ENCODE measurements at places on chromosomes 2 and 18. TPM values are rescaled to one million over a fixed set of nuclear protein-coding genes. Genes with fewer than 3 reads are reported as not detected.

DNA sequence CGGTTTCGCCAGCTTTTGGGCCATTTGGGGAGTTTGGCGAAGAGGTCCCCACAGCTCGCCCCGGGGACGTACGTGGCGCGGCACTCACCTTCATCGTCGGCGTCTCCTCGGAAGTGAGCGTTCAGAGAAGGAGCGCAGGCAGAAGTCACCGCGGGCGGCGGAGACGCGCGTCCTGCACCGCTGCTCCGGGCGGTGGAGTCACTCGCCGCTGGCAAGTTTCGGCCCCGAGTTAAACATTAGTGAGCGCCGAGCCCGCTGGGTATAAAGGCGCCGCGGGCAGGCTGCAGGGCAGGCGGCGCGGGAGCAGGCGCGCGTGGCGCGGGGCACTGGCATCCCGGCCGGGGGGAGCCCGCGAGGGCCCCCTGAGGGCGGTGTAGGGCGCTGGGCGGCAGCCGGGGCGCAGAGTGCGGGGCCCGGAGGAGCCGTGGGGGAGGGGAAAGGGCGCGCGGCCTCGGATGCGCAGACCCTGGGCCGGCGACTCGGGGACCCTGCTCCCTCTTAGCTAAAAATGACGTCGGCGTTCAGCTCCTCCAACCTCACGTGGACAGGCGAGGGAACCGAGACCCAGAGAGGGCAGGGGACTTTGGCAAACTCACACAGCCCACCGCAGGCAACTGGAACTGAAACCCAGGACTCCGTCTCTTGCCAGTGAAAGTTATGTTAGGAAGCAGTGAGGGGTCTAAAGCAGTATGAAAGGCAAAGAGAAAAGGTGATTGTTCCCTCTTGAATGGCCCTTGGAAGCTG is at the start of gene DPP4:
TSS of gene DPP4 (minus strand) at position 328 of the 744 bp plus-strand sequence. CDS start at position 94, 234 bp downstream.
- H3K4me1 ChIP-seq = no peaks in the 10 kb centered on the region
- no peaks in the 10 kb centered on the region for H3K27me3 ChIP-seq
- no peak for DNase-seq
- no peaks in the 10 kb centered on the region for H3K36me3 ChIP-seq

DNA sequence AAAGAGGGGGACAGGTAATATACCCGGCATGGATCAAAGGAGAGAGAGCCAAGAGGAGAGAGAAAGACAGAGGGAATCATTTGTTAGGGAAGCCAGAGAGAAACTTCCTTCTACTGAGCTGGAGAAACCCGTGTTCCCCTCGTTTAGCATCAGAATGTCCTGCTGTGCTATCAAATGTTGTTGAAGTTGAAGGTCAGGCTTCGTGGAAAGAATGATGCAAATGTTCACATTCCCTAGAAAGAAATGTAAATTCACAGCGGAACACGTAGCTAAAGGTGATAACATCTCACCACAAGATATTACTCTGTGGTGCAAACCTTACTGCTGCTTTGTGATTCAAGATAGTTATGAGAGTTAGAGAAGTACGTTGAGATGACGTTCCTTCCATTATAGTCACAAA is 258.1 kb downstream of the LNPK start:
- no peak for DNase-seq
- H3K27me3 ChIP-seq = no peaks in the 10 kb centered on the region
- H3K27ac ChIP-seq = no peak overlapping the region
- no peaks in the 10 kb centered on the region for H3K4me1 ChIP-seq
- H3K4me3 ChIP-seq = no peak overlapping the region

The TBR1 gene
- total RNA-seq = 0.64 TPM

DNA sequence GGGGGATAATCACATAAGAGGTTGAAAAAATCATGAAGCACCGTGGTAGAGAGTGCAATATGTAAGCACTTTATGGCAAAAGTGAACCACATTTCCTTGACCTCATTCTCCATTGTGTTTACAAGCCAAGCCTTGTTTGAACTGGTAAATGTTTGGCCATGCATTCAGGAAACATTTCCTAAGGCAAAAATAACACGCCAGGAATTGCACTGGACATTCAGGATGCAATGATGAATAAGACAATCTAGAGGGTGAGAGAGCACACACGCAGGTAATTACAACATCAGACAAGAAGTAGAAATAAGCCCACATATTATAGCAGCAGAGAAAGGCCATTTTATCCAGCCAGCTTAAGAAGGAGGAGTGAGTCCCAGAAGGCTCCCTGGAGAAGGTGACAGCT is 218.0 kb upstream of the OSR1 start:
- no peak overlapping the region for H3K27ac ChIP-seq
- H3K4me1 ChIP-seq = no peaks in the 10 kb centered on the region
- no peaks in the 10 kb centered on the region for H3K27me3 ChIP-seq
- H3K4me3 ChIP-seq = no peak overlapping the region
- DNase-seq = no peak
- H3K36me3 ChIP-seq = no peaks in the 10 kb centered on the region

- H3K4me1 ChIP-seq = no peaks in the 10 kb centered on the region
- H3K36me3 ChIP-seq = no peaks in the 10 kb centered on the region
- no peak for DNase-seq
These were observed 242.8 kb downstream of the GBX2 start for GRCh38 chr2:235925250-235925919.

GRCh38 chr2:20314562-20315501 is 35.8 kb downstream of the PUM2 start:
- no peak for DNase-seq
- no peaks in the 10 kb centered on the region for H3K4me1 ChIP-seq
- H3K36me3 ChIP-seq = peaks cover 4% of the 10 kb centered on the region
- no peaks in the 10 kb centered on the region for H3K27me3 ChIP-seq
- H3K27ac ChIP-seq = no peak overlapping the region
- H3K4me3 ChIP-seq = no peak overlapping the region

DNA sequence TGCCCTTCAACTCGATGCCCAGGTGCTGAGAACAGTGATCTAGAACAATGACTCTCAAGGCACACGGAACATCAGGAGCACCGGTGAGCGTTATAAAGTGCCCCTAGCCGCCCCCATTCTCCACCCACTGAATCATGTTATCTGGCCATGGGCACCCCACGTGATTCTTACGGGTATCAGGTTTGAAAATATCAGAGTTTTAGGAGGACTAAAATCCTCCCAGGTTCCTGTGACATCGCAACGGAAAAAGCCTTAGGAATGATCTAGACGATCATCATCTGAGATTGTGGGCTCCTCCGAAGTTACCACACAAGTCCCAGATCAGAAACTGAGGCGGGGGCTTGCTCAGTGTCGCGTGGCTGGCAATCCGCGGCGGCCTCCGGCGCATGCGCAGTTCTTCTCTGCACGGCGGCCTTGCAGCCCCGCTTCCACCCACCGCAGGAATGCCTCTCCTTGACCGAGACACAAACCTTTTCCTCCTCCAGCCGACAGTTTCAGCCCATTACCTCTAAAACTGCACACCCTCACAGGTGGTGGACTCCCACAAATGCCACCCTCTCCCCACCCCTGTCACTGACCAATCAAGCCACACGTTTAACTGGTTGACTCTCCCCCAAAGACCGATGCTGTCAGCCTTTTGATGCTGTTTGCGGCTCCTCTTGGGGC is 5.8 kb upstream of the MRPL33 start:
- peak overlapping the region; percentile 17 for H3K4me3 ChIP-seq
- no peaks in the 10 kb centered on the region for H3K4me1 ChIP-seq

DNA sequence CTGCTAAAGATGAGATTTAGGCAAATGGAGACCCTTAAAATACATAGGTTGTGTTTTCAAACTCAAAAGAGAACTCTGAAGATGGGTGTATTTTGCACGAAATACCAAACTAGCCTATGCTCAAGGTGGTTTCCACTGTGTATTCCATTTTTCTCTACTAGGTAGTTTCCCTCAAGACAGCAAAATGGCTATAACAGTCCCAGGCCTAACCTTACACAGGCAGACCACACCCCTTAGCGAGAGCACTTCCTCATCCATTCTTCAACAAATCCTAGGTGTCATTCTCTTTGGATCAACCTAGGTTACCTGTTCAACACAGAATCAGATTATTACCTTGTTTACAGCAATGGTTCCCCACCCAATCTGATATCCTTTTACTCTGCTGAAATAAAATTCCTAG is 42.6 kb downstream of the HNRNPLL start:
- no peaks in the 10 kb centered on the region for H3K36me3 ChIP-seq
- no peak for DNase-seq
- no peak overlapping the region for H3K27ac ChIP-seq
- no peaks in the 10 kb centered on the region for H3K27me3 ChIP-seq
- no peak overlapping the region for H3K4me3 ChIP-seq

The ASXL3 gene
- 3.4 TPM for total RNA-seq

DNA sequence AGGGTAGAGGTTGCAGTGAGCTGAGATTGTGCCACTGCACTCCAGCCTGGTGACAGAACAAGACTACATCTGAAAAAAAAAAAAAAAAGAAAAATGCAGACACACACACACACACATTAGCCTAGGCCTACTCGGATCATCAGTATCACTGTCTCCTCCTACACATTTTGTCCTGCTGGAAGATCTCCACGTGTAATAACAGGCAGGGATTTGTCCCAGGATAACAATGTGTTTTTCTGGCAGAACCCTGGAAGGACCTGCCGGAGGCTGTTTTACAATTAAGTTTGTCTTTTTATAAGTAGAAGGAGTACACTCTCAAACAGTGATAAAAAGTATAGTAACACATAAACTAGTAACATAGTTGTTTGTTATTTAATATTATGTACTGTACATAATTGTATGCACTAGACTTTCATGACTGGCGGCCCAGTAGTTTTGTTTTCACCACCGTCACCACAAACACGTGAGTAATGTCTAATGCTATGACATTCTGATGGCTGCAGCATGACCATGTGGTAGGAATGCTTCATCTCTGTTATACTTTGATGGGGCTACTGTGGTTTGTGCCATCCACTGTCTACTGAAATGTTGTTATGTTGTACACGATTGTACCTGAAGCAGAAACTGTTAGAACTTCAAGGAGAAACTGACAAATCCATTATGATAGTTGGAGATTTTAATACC is 130.6 kb downstream of the ATP9B start:
- H3K27ac ChIP-seq = no peak overlapping the region
- no peak overlapping the region for H3K4me3 ChIP-seq
- no peaks in the 10 kb centered on the region for H3K27me3 ChIP-seq
- no peaks in the 10 kb centered on the region for H3K36me3 ChIP-seq

The FIGN gene
- 13.9 TPM for total RNA-seq

The REG1B gene
- total RNA-seq = not detected

The PID1 gene
- total RNA-seq = 60.3 TPM

Data from breast epithelium (tissue), 4 donors.